T-helper 2 cell treated with Interferon-gamma antibody and Interleukin-4, amounts not matched to agents 5 μg/mL and 100 μg/mL, for 36 hours (primary cell): ENCODE measurements at places on chromosomes 11 and 22.
A peak's percentile ranks its signal among the peaks of the same experiment; 100 is the strongest.

DNA sequence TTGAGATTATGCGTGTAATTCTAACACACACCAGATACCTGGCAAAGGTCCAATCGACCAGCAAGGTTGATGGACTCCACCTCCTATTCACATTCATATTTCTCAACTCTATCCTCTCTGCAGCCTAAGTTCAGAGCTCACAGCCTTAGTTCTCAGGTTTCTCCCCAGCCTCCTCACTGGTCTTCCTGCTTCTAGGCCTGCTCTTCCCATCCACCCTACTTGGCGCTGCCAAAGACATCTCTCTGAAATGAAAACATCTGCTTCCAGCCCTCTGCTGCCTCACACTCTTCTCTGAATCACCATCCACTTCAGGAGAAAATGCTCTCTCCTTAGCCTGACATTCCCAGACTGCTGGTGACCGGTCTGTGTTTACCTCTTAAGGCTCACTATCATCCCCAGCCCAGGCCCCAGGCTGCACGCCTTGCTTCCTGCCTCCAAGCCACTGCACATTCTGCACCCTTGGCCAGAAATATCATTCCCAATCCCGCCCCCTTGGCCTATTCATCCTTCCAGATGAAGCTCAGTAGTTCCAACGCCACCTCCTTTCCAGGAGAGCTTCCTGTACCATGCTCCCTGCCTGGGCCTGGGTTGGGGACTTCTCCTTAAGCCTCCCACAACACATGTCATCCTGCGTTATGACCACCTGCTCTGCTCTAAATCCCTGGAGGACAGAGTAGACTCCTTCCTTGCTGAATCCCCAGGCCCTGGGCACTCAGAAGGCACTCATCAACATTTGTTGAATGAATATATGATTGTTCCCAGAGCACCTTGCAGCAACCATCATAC, 3.5 kb downstream of the ARRB1 start:
- DNase-seq = no peak

DNA sequence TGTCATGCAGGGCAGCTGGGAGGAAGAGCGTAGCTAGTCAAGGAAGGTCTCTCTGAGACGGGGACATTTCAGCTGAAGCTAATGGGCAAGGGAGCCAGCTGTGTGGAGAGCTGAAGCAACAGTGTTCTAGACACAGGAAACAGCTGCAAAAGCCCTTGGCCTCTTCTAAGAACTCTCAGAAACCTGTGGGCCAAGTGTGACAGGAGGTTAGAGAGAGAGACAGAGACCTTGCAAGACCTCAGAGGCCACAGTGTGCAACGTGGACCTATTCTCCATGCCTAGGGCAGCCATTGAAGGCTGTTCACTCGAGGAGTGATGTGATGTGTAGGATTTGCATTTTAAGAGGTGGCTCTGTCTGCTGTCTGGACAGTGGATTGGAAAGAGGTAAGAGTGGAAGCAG, 48.7 kb upstream of the TNRC6B start:
- DNase-seq = peak; percentile 25

- no peak for DNase-seq
Observed at GRCh38 chr11:65777241-65777640, 3.5 kb downstream of the AP5B1 start.

DNA sequence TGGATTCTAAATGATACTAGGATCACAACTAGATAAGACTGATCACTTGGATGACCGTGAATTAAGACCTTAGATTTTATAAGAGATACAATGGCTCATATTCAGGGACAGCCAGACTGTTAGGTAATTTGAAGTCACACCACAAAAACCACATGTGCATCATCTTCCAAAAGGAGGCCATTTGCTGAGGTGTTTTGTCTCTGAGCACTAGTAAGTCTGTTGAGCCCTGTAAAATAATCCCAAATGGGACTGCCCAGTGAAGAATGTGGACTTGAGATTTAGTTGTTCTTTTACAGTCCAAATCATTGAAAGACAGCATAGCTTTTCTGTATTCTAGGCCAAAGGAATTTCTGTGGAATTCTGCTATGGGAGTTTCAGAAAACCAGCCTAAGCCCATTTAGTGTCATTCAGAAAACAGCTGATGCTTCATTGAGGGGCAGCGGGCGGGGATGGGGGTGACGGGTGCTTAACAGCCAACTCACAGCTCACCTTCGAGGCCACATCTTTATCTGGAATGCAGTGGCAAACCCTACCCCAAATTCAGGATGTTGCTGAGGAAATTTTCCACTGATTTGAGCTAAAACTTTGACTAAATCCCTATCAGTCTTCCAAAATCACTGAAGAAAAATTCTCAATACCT, 80.1 kb upstream of the BIRC3 start:
- no peak for DNase-seq

DNA sequence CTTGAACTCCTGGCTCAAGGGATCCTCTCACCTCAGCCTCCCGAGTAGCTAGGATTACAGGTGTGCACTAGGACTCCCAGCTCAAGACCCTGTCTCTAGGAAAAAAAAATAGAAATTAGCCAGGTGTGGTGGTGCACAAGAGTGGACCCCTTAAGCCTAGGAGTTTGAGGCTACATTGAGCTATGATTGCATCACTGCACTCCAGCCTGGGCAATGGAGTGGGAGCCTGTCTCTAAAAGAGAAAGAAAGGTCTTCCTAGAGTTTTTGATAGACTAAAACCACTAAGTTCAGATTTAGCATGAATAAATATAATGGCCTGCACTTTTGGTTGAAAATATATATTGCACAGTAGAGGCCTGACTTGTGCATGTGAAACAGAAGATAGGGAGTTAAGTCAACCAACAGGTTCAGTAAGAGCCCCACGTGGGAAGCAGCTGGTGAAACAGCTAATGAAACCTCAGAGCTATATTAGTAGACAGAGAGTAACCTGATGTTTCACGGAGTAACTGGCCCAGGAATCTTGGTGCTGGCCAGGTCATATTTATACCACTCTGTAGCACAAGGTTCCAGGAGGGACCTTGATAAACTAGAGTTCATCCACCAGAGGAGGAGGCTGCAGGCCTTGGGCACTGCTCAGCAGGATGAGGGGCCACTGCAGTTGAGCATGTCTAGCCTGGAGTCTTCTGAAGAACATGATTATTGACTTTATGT, 4.6 kb upstream of the MICAL3 start:
- DNase-seq = no peak

GRCh38 chr11:118092907-118093571, 6.3 kb upstream of the SMIM35 start:
- DNase-seq = no peak

GRCh38 chr11:100942016-100942415, 187.6 kb downstream of the PGR start:
- DNase-seq = no peak

- DNase-seq = no peak
Observed at GRCh38 chr11:88384004-88384668, 46.6 kb upstream of the CTSC start.

GRCh38 chr22:42360348-42360747, 71.9 kb downstream of the NFAM1 start:
- DNase-seq = no peak

GRCh38 chr11:30348035-30348434, 25.1 kb downstream of the ARL14EP start:
- DNase-seq = no peak

DNA sequence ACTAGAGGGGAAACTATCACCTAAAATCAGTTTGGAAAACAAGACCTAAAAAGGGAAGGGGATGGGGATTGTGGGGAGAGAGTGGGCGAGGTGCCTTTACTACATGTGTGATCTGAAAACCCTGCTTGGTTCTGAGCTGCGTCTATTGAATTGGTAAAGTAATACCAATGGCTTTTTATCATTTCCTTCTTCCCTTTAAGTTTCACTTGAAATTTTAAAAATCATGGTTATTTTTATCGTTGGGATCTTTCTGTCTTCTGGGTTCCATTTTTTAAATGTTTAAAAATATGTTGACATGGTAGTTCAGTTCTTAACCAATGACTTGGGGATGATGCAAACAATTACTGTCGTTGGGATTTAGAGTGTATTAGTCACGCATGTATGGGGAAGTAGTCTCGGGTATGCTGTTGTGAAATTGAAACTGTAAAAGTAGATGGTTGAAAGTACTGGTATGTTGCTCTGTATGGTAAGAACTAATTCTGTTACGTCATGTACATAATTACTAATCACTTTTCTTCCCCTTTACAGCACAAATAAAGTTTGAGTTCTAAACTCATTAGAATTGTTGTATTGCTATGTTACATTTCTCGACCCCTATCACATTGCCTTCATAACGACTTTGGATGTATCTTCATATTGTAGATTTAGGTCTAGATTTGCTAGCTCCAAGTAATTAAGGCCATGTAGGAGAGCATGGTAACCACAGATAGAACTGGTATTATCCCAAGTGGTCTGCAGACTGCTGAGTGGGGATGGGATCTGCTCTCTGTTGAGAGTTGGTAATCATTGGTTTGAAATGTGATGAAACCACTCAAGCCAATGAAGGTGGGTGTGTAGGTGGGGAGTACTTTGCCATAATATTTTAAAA, 3.6 kb downstream of the NEAT1 start:
- DNase-seq = peak; percentile 46

DNA sequence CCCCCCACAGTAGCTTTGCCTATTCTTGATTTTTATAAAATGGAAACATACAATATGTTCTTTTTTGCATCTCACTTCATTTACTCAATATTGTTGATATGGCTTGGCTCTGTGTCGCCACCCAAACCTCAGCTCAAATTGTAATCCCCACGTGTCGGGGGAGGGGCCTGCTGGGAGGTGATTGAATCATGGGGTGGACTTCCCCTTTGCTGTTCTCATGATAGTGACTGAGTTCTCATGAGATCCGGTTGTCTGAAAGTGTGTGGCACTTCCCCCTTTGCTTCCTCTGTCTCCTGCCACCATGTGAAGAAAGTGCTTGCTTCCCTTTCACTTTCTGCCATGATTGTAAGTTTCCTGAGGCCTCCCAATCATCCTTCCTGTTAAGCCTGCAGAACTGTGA, 431.3 kb downstream of the MN1 start:
- DNase-seq = no peak

GRCh38 chr11:128468111-128468510, 119.2 kb downstream of the ETS1 start:
- DNase-seq = no peak

DNA sequence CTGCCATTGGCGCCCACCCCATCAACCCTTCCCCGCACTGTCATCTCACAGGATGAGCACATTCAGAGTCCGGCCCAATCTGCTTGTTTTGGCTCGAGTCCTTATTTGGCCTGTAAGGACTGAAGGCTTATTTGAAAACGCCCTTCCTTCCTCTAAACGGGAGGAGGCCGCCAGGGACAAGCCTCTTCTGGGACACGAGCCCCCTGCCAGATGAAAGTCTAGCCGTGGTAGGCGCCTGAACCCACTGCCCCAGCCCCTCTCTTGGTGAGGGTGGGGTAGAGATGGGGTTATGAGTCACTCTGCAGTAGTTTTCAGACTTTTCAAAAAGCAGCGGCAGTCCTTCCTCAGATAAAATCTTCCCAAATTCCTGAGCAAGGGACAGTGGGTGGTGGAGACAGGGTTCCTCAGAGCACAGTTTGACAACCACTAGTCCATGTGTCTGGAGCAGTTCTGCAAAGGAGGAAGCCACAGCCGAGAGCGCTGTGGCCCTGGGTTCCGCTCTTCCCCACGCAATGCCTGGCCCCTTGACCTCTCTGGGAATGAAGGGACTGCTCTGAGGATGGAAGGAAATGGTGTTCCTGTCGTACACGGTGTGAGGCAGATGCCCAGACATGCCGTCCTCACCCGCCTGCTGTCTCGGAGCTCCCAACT, 57.0 kb downstream of the MYH9 start:
- DNase-seq = no peak

GRCh38 chr11:111913031-111913861, 712 bp downstream of the HSPB2 start:
- no peak for DNase-seq

DNA sequence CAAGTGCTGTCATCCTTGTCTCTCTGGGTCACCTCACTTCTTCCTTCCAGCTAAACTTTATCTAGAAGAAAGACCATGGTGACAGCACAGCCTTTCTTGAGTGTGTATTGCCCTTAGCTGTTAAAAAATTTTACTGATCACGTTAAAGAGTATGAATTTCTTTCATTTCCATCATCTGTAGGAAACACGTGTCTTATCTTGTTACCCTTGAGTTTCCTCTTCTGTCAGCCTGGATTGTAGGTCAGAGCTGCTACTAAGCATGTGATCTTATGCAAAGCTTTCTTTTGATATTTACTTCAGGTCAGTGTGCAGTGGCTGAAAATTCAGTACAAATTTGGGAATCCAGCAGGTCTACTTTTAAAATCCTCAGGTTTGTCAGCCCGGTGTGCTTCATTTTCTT, 512.2 kb upstream of the ARHGAP42 start:
- DNase-seq = no peak

GRCh38 chr11:2788168-2789071, 88.6 kb upstream of the KCNQ1OT1 start:
- DNase-seq = no peak

DNA sequence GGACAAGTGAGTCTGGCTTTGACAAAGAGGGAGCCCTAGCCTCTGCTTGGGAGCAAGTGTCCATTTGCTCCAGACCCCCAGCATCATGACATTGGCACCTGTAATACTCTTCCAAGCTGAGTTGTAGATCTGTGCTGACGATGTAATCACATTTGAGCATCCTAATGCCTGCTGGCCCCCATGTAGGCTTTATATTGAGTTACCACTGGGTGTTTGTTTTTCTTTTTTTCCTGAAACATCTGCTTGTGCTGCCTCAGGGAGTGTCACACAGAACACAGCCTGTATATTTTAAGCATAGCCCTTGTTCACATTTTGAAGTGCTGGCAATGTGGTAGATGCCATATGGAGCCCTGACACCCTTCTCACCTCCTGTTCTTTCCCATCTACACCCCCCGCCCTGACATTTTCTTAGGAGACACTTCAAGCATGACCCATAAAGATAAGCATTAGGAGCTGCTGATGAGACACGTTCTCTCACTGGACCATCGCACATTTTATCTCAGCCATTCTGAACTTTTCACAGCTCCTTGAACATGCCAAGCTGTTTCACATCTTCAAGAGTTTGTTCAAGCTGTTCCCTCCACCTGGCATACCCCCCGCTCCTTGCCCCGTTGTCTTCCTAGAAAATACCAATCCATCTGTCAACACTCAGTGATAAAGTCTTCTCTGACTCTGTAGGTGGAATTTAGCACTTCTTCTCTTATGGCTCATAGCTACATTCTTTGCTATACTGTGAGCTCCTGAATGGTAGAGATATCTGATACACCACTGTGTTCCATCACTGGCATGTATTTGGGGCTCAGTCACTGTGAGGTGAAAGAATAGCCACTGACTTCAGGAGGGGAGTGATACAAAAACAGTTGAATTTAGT, 128.7 kb downstream of the TRIM44 start:
- no peak for DNase-seq

GRCh38 chr11:61776561-61777075, 15.8 kb downstream of the TMEM258 start:
- DNase-seq = peak; percentile 58
